Transverse colon (tissue), 4 donors: ENCODE measurements at places on chromosomes 16 and 17.

DNA sequence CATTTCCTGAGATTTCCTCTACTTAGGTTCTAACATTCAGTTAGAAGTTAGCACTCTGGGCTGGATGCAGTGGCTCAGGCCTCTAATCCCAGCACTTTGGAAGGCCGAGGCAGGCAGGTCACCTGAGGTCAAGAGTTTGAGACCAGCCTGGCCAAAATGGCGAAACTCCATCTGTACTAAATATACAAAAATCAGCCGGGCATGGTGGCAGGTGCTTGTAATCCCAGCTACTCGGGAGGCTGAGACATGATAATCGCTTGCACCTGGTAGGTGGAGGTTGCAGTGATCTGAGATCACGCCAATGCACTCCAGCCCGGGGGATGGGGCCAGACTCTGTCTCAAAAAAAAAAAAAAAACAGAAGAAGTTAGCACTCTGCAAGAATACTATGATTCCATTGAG, 1430.9 kb downstream of the CDH11 start:
- DNase-seq: no peak

DNA sequence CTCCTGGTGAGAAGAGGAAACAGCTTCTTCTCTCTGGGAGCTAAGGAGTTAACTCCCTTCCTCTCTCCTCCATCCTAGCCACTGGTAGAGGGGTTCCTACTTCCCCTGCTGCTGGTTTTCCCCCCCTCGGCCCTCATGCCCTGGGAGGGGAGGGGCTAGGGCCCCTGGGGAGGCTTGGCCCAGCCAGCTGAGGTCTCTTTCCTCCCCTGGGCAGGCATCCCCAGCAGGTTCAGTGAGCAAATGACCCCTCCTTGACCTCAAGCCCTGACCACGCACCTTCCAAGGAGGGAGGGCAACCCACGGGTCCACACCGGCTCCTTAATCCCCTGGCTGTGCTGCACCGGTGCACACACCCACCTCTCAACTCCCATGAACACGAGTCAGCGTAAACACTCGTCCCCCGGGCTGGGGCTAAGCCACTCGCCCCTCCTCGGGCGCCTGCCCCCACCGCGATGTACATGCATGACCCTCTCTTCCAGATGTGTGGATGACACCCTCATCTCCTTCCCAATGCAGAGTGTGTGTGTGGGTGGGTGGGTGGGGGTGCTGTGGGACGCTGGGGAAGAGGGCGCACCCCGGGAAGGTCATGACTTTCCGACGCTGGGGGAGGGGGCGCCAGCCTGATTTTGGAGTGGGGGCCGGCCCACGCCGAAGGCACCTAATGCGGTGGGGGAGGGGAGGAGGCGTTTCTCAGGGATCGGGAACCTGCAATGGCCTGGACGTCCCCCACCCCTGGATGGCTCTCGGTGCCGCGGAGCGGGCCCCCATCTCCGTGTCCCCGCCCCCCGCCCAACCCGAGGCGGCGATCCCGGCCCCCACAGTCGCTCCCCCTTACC, 33.7 kb downstream of the SRCIN1 start:
- DNase-seq: no peak

DNA sequence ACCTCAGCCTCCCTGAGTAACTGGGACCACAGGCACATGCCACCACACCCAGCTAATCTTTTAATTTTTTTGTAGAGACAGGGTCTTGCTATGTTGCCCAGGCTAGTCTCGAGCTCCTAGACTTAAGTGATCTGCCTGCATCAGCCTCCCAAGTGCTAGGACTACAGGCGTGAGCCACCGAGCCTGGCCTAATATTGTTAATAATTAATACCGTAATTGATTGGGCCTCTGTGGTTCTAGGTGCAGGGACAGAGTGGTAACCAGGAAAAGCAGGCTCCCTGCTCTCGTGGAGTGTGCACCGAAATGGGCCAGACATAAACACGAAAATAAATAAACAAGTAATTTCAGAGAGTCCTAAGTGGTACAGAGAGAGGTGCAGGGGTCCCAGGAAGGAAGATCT, 241.0 kb downstream of the GSG1L start:
- DNase-seq: no peak

GRCh38 chr16:67537636-67538591, 9.3 kb downstream of the RIPOR1 start:
- DNase-seq: peak; percentile 73

- DNase-seq: no peak
These were observed 34.1 kb downstream of the HIC1 start for GRCh38 chr17:2089021-2089422.

GRCh38 chr17:55281649-55282378, 17.1 kb downstream of the HLF start:
- DNase-seq: no peak

DNA sequence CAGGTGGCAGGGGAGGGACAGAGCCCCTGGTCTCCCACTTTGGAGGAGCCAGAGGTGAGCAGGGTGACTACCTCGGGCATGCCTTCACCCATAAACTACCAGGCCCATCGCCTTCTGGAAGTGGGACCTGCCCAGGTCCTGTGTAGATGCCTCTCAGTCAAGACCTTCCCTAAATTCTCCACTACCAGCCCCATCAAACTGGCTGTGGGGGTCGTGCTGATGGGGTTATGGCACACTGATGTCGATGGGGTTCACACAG, 5.8 kb upstream of the RAB37 start:
- DNase-seq: no peak

DNA sequence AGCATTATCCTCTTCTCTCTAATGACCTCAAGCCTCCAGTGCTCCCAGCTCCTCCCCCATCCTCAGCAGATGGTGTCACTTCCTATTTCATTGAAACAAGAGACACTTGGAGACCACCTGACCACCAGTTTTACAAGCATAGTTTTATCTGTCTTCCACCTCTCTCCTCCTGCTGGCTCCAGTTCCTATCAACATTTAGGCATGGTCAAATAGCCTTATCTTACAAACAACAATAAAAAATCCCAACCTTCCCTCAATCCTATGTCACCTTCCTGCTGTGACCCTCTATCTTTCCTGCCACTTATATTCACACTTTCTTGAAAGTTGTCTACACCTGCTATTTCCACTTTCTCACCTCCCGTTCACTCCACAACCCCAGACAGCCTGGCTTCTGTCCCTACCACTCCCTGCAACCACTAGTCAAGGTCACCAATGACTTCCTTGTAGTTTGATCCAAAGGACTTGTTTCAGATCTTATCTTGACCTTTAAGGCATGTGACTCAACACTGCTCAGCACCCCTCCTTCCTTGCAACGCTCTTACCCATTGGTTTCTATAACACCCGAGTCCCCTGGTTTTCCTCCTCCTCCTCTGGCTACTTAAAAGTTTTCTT, 4.3 kb upstream of the NTN1 start:
- DNase-seq: no peak

DNA sequence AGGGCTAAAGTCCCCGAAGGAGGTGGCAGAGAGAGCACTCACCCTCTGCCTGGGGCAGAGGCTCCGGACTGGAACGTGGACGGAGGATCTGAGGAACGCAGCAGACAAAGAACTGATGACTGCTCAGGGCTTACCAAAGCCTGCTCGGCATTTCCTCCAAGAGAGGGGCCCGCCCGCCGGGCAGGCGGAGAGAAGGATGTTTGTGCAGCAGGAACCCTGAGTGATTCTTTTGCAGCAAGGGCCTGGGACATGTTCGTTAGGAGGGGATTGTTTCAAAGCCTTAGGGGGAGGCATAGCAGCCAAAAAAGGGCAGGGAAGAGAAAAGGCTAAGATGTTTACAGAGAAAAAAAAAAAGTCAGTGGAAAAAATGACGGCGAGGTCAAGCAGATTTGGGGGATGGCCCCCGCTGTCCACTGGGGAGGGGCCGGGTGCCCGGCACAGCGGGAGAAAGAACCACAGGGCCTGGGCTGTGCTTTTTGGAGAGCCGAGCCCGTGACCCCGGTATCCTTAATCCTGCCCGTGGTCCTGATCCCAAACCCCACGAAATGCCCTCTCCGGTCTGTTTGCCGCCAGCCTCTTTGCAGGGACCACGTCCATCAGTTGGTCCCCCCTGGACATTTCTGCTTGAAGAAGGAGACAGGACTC, 129.3 kb downstream of the NTN1 start:
- peak; percentile 32 for DNase-seq

DNA sequence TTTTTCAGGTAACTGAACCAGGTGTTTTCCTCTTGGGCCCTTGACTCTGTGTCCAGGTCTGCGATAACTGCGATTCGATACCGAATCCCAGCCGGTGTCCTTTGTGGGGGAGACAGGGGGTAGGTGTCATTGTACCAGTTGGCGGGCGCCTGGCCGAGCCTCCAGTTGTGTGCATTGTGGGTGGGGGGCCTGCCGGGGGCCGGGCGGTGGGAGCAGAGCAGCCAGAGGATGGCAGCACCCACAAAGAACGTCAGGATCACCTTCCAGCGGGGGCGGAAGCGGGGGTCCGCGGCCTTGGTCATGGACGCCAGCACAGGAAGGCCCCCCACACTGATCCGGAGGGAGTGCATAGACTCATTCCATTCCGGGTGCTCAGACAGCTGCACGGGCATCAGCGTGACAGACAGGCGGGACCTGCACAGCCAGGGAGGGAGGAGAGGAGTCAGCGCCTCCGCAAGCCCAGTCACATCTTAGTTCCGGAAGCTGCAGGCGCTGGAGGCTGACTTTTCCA, 12.3 kb downstream of the CANT1 start:
- DNase-seq: no peak

DNA sequence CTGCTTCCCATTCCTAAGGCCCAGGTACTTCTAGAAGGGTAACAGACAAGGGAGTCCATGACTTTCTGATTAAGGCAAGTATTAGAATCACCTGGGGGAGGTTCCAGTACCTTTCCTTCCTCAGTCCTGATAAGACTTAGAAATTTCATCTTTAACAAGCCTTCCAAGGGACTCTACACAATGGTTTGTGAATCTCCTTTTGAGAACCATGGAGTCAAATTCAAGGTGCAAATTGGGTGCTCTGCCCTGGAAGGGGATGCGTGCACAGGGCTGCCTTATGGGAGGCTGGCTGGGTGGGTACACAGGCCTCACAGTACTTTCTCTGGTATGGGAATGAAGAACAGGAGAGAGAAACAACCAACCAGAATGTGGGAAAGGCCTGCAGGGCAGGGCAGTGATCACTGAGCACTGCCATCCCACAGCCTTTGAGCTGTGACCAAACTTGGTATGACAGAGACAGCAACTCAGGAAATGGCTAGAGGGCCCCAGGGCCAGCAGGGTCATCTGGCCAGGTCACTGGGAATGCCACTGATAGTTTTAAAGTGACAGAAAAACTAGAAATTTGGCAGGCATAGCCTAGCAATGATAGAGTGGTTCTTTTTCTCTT, 3.6 kb upstream of the TMIGD1 start:
- DNase-seq: no peak

DNA sequence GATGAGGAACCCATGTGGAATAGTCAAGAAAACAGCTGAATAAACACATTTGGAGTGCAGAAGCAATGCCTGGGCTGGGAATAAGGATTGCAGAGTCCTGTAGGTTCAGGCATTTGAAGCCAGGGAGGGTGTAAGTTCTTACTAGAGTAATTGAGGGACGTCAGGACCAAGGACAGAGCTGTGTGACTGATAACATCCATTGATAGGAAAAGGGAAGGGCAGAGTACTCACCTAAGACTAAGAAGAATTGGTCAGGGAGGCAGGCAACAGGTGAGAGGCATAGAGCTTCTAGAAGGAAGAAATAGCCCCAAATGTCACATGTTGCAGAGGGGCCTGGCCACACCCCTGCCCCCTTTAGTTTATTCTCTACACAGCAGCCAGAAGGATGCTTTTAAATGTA, 79.8 kb upstream of the TMEM132E start:
- no peak for DNase-seq

GRCh38 chr16:65314627-65315008, 192.8 kb upstream of the CDH11 start:
- DNase-seq: no peak

DNA sequence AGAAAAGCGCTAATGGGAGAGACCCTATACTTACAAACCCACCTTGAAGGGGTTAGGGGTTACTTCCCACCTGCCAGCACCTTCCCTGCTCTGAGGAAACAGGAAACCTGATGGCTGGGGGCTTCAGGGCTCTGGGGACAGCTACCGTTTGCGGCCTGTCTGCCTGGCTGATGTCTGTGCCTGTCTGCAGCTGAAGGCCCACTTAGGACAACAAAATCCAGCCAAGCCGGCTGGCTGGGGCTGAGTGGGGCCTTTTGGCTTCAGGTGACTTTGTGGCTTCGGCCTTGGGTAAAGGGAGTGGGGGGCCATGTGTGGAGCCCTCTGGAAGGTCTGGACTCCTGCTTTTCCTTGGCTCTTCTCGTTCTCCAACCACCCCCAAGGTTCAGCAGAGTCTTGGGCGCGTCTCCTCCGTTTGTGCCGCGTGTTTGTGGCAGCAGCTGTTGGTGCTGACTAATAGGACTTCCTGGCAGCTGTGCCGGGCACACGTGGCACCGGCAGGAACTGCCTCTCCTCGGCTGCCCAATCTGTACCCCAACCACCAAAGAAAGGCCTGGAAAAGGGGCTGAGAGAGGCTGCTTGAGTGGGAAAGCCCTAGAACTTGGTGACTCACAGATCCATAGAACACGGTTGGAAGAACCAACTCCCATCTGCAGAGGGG, 186.7 kb downstream of the MSI2 start:
- peak; percentile 43 for DNase-seq

DNA sequence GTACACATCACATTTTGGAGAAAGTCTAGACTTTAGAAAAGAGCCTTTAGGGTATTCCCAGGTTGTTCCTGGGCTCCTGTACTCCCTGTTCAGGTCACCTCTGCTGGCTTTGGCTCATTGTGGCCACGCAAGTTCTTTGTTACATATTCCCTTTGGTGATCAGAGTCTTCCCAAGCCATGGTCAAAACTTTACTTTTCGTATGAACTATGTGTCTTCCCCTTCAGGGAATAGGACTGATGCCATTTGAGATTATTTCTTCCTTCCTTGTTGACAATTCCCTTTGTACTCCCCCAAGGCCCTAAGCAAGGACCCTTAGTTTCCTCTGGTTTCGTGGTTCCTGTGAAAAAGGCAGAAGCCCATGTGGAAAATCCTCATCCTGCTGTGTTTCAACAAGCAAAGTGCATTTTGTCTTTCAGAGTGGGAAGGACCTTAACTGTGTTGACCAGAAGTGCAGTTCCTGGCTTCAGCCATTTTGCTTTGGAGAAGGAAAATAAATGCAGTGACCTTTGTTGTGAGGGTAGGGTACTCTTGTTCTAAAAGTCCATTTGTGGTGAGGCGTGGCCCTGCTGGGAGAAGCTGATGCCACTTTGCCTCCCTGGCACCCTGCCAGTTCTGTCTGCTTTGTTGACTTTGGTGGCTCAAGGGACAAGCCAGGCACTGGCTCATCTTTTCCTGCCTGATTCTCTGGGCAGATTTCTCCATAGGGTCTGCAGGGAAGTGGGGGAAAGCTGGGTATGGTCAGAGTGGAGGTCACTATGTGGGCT, 55.1 kb downstream of the ZNRF1 start:
- peak; percentile 94 for DNase-seq

- no peak for DNase-seq
These were observed 1.0 kb downstream of the IRX3 start for GRCh38 chr16:54285414-54286089.

- no peak for DNase-seq
These were observed 12.2 kb upstream of the SMARCD2 start for GRCh38 chr17:63854709-63855108.
